ENCODE measurements at places on chromosomes 5 and 9.
A peak's percentile ranks its signal among the peaks of the same experiment; 100 is the strongest.

GRCh38 chr9:2158111-2158610 lies 143.0 kb downstream of the SMARCA2 start:
- peak; percentile 67 for DNase-seq

- no peak for DNase-seq
Measured at GRCh38 chr9:123796618-123797484, 133.1 kb downstream of the DENND1A start.

GRCh38 chr5:2750026-2750757 lies 1.3 kb downstream of the IRX2 start:
- no peak for DNase-seq

DNA sequence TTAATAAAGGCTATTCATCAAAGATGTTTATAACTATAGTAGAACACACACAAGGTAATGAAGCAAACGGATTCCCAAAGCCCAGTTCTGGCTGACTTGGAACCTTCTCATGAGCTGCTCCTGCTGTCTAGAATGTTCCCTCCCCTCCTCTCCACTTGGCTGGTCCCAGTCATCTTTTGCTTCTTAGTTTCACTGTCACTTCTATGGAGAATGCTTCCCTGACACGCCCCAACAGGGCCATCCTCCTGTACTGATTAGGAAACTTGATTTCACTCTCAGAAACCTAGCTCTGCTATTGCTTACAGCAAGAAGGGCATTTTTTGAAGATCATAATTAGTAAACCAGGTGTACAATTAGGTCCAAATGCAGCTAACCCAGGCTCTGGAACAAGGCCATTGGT lies 3.2 kb upstream of the RAPGEF1 start:
- DNase-seq, result no peak

GRCh38 chr5:139667001-139667729 lies 19.0 kb downstream of the CXXC5 start:
- DNase-seq, result no peak

All from right hindlimb (tissue), 1 donor.